ENCODE measurements at places on chromosomes 1 and 21.

GRCh38 chr1:25484096-25484495, 53.4 kb downstream of the MACO1 start:
- DNase-seq: peak; percentile 73

GRCh38 chr1:29990304-29990703, 733.1 kb downstream of the MATN1 start:
- no peak for DNase-seq

DNA sequence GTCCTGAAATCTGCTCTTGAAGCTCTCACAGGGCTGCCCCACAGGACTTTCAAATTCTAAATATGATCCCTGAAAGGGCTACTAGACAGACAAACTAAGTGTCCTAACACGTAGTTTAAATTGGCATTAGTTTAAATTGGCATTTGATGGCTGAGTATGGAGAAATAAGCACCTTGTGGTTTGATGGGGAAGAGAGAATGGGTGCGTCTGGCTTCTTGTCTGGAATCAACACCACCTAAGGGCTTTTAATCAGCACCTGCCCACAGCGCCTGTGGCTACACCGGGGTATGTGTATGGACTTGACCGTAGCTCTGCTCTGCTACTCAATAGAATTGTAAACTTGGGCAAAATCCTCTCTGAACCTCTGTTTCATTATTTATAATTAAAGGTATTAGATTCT, 5.7 kb upstream of the LAMB3 start:
- DNase-seq: no peak

DNA sequence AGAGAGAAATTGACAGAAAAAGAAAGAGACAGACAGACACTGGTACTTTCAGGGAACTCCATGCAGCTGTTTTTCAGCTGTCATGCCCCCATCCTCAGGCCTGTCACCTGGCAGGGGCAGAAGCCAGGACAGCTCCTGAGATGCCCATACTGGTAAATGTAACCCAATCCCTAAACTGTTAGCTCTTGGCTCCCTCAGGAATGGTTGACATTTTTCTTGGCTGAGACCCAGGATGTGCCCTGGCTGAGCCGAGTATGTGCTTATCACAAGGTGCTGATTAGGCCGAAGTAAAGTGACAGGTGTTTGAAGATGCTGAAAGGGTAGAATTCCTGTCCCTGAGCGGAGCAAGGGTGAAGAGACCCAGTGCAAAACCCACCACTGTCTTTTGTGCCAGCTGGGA, 50.7 kb downstream of the PGM1 start:
- DNase-seq: no peak

GRCh38 chr1:220957233-220957605, 78.0 kb downstream of the HLX start:
- no peak for DNase-seq

DNA sequence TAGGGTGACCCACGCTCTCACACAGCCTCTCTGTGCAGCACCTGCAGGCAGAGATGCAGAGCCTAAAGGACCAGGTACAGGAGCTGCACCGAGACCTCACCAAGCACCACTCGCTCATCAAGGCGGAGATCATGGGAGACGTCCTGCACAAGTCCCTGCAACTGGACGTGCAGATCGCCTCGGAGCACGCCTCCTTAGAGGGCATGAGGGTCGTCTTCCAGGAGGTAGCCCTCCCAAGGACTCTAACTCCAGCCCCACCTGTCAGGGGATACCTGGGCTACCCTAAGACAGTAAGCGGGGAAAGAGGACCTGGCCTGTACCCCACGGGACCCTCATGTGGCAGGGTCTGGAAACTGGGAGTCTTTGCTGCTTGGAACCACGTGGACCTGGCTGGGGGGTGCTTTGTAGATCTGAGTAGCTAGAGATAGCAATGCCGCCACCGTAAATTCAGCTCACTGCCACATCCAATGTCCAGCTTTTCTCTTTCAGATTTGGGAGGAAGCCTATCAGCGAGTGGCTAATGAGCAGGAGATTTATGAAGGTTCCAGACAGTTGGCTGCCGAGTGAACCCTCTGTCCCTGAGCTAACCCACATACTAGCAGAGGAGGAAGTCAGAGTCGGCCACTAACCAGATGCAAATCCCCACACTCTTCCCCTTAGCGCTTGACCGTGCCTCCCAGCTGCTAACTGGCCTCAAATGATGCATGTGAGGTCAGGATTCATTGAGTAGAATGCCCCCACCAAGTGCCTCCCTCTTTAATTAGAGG, 6.5 kb downstream of the RNF207 start:
- no peak for DNase-seq

GRCh38 chr1:155645648-155646047, 35.6 kb downstream of the MSTO1 start:
- no peak for DNase-seq

- DNase-seq: no peak
These were observed 13.8 kb upstream of the HHIPL2 start for GRCh38 chr1:222561656-222562055.

DNA sequence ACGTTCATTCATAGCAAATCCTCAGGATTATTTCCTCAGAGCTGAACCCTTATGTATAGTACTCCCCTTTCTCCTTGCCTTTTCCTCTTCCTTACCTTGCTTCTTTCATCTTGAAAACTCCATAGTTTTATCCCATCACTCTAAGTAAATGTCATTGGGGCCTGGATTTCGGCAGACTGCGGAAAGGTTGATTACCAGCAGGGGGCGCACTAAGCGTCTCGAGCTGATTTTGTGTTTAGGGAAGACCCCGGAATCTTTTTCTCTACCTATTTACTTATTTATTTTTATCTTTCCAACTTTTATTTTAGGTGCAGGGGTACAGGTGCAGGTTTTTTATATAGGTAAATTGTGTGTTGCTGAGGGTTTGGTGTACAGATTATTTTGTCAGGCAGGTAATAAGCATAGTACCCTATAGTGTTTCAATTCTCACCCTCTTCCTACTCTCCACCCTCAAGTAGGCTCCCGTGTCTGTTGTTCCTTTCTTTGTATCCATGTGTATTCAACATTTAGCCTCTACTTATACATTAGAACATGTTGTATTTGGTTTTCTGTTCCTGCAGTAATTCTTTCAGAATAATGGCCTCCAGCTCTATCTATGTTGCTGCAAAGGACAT, 11.4 kb upstream of the MTARC1 start:
- DNase-seq: no peak

DNA sequence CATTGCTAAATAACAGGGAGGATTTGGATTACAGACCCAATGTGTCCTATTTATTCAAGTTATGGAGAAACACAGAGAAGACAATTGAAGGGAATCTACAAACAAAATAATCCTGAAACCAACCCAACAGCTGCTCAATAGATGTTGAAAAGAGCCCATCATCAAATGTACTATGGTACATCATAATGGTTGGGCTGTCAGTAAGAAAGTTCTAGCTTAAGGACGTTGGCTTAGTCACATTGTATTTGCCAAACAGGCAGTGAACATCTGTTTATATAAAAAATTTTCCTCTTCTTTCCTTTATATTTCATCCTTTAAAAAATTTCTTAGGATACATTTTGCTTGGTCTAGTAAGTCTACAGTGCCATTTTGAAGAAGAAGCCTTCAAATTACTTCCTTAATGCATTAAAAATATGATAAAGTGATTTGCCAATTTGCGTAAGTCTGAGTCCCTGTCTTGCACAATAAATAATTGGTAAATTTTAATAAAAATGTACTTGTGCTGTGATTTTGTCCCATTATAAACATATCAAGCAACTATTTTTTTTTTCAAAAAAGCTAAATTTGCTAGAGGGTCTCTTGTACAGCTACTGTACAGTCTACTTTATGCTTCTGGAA, 14.4 kb downstream of the MAP3K7CL start:
- no peak for DNase-seq

DNA sequence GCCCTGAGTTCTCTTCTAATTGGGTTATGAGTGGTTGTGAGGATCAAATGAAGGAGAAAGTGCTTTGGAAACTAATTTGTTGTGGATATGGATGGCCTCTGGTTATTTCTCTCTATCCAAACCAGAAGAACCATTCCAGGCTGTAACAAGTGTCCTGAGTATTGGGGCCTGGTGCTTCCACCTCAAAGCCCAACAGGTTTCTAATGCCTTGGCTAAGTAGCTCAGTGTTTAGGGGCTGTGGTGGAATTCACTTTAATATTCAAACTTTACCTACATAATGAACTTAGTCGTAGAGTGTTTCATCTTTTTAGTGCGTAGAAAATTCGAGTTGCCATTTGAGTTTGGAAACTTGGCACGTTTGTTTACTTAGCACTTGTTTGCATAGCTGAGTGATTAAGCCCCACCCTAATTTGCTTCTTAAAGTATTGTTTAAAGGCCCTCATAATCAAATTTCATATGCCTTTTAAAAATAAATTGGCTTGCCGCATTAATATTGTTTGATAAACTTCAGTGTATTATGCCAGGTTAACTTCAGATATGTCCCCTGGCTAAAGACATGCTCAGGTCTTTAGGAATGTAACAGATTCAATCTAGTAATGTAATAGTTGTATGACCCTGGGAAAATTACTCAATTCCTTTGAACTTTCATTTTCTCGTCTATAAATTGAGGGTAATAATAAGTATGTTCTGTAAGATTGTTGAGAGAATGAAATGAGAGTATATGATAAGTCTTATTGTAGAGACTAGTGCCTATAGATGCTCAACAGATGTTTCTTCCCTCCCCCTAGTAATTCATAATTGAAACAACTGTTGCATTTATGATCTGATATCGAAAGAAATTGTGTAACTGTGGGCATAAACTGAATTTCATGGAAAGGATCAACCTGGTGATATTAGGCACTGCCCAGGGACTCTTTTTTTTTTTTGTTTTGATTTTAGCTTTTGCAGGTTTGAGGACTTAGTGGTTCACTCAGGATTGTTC, 1.6 kb downstream of the AGO4 start:
- no peak for DNase-seq

Measured in Right ventricle myocardium inferior (tissue), 1 donor.